Epithelial cell of proximal tubule (primary cell): ENCODE measurements at places on chromosomes 11 and 22. TPM values are rescaled to one million over a fixed set of nuclear protein-coding genes. Genes with fewer than 3 reads are reported as not detected.

Gene SLC35E4
- total RNA-seq, result 9.1 and 10.7 TPM in 2 replicates

Gene DMC1
- 4.4 and 6.3 TPM in 2 replicates for total RNA-seq

Gene ARHGAP20
- total RNA-seq, result 0.07 and 0.12 TPM in 2 replicates

Gene OR52I2
- not detected in 2 replicates for total RNA-seq

Gene GAB4
- not detected in 2 replicates for total RNA-seq

Gene RAC2
- 51.9 and 58.2 TPM in 2 replicates for total RNA-seq

Gene SERPING1
- 1.8 and 49.8 TPM in 2 replicates for total RNA-seq

Gene WT1
- total RNA-seq, result 3.0 and 10.6 TPM in 2 replicates

Gene TRIM48
- total RNA-seq, result not detected in 2 replicates

Gene MN1
- 0.06 and 2.1 TPM in 2 replicates for total RNA-seq

Gene OR52B2
- total RNA-seq, result not detected in 2 replicates

Gene FOLR2
- total RNA-seq, result not detected in 2 replicates

Gene MCHR1
- 0.23 TPM in 1 of 2 replicates, not detected in the other for total RNA-seq

Gene TUB
- 2.9 and 3.2 TPM in 2 replicates for total RNA-seq

Gene KRTAP5-9
- total RNA-seq, result not detected in 2 replicates

Gene MPEG1
- total RNA-seq, result not detected in 2 replicates

Gene SLC35F2
- total RNA-seq, result 41.2 and 50.1 TPM in 2 replicates

Gene ELFN2
- 4.6 and 11.7 TPM in 2 replicates for total RNA-seq

Gene SLC22A9
- not detected in 2 replicates for total RNA-seq

Gene KCNE3
- total RNA-seq, result 0.98 and 4.9 TPM in 2 replicates

Gene ALDH3B2
- 0.51 TPM in 1 of 2 replicates, not detected in the other for total RNA-seq

Gene SERHL2
- 0.23 and 5.0 TPM in 2 replicates for total RNA-seq
